A673 (cell line): ENCODE measurements at places on chromosomes 3 and 15.

DNA sequence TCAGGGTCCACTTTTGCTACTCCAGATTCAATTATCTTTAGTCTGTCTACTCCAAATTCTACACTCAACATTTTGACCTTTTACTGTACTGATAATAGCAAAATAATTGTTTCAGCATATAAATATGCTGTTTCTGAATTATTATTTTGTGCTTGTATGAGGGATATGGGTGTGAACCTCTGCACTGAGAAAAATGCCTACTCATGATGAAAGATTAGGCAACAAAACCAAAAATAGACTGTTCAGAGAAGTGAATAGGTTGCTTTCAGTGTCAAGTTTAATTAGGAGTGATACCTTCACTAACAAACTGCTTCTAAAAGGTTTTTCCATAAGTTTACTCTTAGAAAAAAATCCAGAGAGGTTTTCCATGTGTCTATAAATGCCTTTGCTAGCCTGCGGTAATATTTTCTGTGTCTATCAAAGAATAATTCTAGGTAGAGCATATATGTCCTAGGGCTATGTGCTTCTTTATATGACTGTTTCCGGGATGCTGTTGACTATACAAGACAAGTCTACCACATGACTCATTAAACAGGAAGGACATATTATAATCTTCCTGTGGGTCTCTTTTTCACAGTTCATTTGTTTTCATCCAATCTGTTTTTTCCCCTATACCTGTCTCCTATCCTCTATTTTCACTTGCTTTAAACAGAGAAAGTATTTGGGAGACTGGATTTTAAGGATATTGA, 218.5 kb upstream of the TTC14 start:
- DNase-seq: no peak

- DNase-seq: no peak
These were observed 596.7 kb downstream of the PDCD6IP start for GRCh38 chr3:34394978-34395748.

GRCh38 chr15:42065033-42065432, 29.3 kb downstream of the PLA2G4D start:
- DNase-seq: no peak

DNA sequence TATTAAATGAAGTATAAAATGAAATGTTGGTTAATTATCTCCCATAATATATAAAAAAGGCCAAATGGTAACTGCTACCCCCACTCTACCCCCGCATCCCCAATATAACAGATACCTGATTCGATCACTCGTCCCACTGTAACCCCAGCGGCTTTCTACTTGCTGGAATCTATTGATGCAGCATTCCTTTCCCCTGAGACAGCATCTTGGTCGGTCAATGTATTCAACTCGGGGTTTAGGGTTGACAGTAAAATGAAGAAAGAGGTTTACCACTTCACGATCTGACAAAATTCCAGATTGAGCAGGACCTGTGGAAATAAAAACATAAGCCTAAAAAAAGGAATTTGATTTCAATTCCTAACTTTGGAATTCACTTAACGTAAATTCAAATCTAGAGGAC, 18.6 kb upstream of the C15orf40 start:
- DNase-seq: no peak
